ENCODE measurements at places on chromosomes 13 and 19. TPM values are rescaled to one million over a fixed set of nuclear protein-coding genes. Genes with fewer than 3 reads are reported as not detected.

Gene URAD
- not detected for total RNA-seq

Gene RNF113B
- not detected for total RNA-seq

Gene DCT
- total RNA-seq, result 0.09 TPM

Gene PLIN5
- total RNA-seq, result not detected

Gene SLC46A3
- 17.8 TPM for total RNA-seq

Gene C1QTNF9
- total RNA-seq, result not detected

Gene C19orf33
- total RNA-seq, result not detected

Gene FPR3
- total RNA-seq, result 0.88 TPM

Gene ELSPBP1
- total RNA-seq, result not detected

Gene ANGPTL8
- not detected for total RNA-seq

Gene ZNF285
- 5.6 TPM for total RNA-seq

Gene ZNF649
- 8.9 TPM for total RNA-seq

Gene LRRC4B
- total RNA-seq, result 0.18 TPM

Gene KLF2
- 1.8 TPM for total RNA-seq

Gene HIPK4
- 0.14 TPM for total RNA-seq

Gene TNFRSF19
- 2.4 TPM for total RNA-seq

Gene DHDH
- total RNA-seq, result not detected

Gene SIGLEC7
- total RNA-seq, result not detected

Gene MISP
- total RNA-seq, result not detected

Gene FAM124A
- 1.2 TPM for total RNA-seq

Gene ZNF729
- total RNA-seq, result not detected

Gene SETDB2
- total RNA-seq, result 5.6 TPM

Gene KIR2DL1
- not detected for total RNA-seq

Gene FCAR
- total RNA-seq, result not detected

Gene SYCN
- total RNA-seq, result not detected

Gene NCAN
- total RNA-seq, result not detected

Gene MAMSTR
- 0.55 TPM for total RNA-seq

Gene CNMD
- total RNA-seq, result not detected

Gene FCGBP
- total RNA-seq, result 1.2 TPM

Gene SPINT2
- total RNA-seq, result 5.6 TPM

Gene SOX1
- total RNA-seq, result not detected

Gene CNN1
- total RNA-seq, result 29.5 TPM

Gene SHANK1
- total RNA-seq, result 6.8 TPM

Gene PSG11
- not detected for total RNA-seq

Gene CEACAM20
- total RNA-seq, result not detected

Gene PCDH17
- total RNA-seq, result 0.60 TPM

Gene LHB
- total RNA-seq, result not detected

Gene CAPS
- 2.4 TPM for total RNA-seq

Gene RETN
- not detected for total RNA-seq

Gene BST2
- 4.5 TPM for total RNA-seq

Gene KLK3
- total RNA-seq, result not detected

Gene TMEM145
- total RNA-seq, result not detected

Gene ADPRHL1
- 1.5 TPM for total RNA-seq

Gene CABP5
- not detected for total RNA-seq

Gene CASP14
- total RNA-seq, result not detected

Gene EEF2
- 3,788 TPM for total RNA-seq

Gene TMEM255B
- 0.83 TPM for total RNA-seq

Gene NOTCH3
- total RNA-seq, result 31.2 TPM

Gene MRPS31
- total RNA-seq, result 13.4 TPM

Gene ZNF93
- 10.7 TPM for total RNA-seq

Gene DLEU7
- not detected for total RNA-seq

Gene SIGLEC14
- total RNA-seq, result not detected

Gene CYP4F8
- total RNA-seq, result not detected

Gene SPACA4
- total RNA-seq, result not detected

Gene ZNF534
- total RNA-seq, result not detected
